Pons (tissue), 1 donor: ENCODE measurements at places on chromosomes 11 and 22.

DNA sequence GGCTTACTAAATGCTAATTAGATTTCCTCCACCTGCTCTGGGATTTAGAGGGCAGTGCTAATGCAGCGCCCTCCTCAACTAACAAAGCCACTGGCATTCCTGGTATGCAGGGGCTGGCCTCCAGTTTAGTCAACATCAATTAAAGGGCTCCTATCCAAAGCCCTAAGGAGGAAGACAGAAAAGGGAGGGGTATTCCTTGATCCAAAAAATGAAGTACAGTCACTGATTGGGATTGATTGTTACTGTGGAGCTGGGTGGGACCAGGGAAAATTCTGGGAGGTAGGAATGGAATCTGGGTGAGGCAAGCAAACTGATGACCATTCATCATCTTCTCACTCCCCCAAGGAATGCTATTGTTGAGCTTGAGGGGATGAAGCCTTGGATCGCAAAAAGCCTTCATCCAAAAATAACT is 52.2 kb downstream of the GAB2 start:
- no peak for DNase-seq

DNA sequence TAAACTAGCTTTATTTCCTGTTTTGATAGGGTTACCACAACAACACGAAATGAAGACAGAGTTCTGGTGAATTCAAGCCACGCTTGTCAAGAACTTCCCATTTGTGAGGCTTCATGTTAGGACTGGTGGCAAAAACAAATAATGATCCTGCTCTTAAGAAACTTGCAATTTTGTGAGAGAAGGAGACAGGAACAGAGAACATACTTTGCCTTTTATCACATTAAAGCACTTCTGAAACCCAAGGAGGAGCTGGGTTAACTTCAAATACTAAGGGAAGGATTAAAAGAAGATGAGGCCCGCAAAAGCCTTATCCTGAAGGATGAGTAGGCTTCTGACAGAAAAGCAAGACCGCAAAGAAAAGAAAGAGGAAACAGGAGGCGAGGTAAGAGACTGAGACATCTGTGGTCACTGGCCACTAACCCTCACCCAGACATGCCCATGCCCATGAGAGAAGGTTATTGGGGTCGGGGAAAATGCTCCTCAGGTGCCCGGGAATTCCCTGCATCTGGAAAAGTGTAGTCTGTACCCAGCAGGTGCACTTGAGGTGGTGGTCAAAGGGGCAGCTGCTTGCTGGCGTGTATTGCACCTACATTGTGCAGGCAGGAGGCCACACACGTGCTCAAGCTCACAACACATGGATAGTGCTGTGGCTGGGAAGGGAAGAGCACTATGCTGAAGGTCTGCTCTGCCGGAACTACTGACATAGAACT is 50.5 kb downstream of the MAPK1 start:
- DNase-seq = peak; percentile 76

GRCh38 chr11:115244758-115245157 is 259.5 kb downstream of the CADM1 start:
- DNase-seq = peak; percentile 59

DNA sequence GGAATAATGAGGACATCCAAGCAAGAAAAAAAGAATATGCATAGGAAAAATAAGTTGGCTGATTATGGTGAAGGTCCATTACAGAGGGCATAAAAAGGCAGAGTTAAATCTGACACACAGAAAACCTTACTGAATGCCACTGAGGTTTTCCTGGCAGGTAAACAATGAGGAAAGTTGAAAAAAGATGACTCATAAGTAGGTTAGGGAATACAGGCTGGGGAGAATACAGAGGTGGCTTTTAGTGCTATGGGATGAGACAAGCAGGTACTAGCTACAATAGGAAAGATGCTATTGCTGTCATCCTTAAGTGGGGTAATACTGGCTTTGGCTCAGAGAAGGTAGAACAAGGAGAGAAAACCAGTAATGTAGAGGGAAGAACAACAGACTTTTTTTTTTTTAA is 44.7 kb downstream of the CSTF3 start:
- no peak for DNase-seq

GRCh38 chr11:334264-334994 is 13.8 kb upstream of the IFITM3 start:
- no peak for DNase-seq

DNA sequence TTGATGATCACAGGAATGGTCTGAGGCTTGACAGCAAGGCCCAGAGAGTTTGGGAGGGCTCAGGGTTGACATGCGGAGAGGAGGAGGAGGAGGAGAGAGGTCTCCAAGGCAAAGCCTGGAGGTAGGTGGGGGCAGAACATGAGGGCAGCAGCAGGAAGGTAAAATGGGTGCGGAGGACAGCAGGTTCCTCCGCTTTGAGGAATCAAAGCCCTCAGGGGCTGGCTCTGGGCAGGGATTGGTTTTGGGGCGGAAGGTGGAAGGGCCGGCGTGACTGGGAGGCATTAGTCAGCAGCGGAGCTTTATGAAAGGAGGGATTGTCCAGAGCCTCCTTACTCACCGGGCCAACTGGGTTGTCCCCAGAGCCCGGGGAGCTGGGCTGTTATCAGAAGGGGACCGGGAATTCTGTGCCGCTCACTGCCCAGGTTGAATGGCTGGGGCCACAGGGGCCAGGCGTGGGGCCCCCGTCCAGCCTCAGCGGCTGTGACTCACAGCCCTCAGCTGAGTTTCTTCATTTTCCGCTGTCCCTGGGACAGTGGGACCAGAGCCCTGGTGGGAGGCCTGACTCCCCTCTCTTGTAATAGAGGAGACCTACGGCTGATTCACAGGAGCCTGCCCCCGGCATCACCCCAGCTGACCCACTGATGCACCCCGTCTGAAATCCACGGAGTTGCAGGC is 36.2 kb downstream of the LIF start:
- DNase-seq = peak; percentile 59

GRCh38 chr11:47161134-47161854 is 15.4 kb downstream of the ARFGAP2 start:
- peak; percentile 81 for DNase-seq

GRCh38 chr22:44728761-44729324 is 23.5 kb upstream of the ARHGAP8 start:
- DNase-seq = no peak

DNA sequence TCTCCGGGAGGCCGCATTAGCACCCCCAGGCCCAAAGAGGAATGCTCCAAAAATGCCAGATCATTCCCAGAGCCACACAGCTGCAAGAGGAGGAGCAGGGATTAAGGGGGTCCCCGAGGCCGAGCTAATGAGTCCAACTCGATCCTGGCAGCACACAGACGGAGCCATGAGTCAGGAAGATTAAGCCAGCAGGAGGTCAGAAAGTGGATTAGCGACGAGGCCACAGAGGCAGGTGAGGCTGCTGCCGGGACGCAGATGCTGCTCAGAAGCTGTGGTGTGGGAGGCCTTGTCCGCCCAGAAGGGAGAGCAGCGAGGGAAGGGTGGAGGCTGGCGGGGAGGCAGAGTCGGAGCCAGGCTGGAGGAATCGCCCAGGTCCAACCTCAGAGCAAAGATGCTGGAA is 120.5 kb downstream of the SHANK2 start:
- no peak for DNase-seq

DNA sequence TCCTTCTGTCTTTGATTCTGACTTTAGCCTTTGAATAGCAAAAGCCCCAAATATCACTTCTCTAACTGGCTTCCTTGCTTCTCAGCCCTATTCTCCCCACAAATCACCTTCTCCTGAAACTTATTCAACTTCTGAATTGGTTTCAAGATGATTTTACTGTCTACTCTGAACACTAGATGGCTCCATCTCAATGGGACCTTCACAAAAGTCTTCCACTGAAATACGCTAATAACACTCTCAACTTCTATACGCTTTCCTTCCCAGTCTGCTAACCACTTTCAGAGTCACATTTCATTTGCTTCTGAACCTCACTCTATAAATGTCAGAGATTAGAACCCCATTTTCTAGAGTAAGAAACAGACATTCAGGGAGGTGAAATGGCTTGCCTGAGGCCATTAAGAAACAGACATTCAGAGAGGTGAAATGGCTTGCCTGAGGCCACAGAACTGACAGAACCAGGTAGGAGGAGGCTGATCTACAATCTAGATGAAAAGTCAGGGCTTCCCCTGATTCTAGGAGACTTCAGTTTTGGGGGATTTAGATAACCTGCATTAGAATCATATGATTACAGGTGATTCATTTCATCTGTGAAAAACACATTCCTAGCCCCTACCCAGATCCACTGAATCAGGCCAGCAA is 20.6 kb downstream of the MORC2 start:
- peak; percentile 89 for DNase-seq

DNA sequence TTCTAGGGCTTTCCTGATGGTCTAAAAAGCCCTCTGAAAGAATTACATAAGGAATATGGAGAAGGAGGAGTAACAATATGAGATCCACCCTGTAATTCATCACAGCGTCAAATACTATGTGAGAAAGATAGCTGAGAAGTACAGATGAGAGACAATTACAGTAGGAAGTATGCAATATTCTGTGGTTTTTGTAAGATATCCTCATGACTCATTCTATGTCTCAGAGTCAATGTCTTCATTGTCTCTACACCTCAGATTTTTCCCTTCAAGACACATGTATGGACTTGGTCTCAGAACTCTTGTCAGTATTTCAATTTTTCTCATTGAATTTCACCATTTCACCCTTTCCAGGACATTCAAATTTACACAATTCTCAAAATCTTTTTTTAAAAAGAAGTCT is 343.3 kb upstream of the CTSC start:
- DNase-seq = no peak

DNA sequence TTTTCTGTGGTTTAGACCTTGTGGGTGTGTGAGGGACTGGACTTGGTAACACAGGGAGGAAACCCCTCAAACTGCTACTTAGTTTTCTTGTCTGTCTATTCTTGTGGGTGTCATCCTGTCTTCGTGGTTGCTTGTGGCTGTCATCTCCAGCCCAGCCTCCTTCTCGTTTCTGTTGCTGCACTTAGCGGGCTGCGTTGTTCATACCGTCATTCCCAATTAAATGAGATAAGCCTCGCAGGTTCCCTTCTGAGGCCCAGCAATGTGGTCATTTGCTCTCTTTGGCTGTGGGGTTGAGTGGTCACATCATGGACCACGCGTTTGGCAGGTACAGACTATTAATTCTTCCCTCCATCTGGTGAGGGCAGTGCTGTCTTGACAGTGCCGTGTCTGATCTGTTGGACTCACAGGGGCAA is 18.8 kb downstream of the PANX1 start:
- no peak for DNase-seq

GRCh38 chr11:111629499-111629898 is 27.2 kb downstream of the SIK2 start:
- DNase-seq = no peak

GRCh38 chr22:41619979-41620588 is 759 bp downstream of the DESI1 start:
- no peak for DNase-seq

GRCh38 chr22:24002272-24002671 is 3.0 kb downstream of the GSTT4 start:
- DNase-seq = no peak

DNA sequence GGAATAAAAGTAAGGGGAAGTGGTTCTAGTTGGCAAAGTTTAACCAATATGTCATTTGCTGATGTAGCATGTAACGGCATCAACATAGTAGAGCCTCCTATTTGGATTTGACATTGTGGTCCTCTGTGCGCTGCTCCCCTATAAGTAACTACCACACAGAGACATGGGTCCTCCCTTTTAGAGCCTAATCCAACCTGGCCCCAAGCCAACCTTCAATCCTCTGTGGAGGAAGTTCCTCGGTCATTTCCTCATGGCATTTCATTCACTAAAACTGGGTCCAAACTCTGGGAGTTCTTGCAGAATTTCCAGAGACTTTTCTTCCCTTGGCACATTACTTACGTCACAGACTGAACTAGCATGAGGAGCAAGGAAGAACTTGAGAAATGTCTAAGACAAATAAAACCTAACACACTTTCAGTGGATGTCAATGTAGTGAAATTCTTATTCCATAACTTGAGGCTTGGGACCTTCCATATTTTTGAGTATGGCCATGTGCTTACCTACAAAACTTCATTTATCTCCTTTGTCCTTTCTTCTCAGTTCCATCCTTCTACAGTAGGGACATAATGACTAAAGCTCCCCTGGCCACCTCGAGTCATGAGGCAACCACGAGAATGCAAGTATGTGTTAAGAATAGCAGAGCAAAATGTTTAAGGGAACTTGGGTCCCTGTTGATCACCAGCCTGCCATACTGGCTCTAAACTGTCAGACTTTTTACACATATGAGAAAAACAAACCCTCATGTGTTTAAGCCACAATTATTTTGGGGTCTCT is 34.7 kb downstream of the MMP20 start:
- no peak for DNase-seq

DNA sequence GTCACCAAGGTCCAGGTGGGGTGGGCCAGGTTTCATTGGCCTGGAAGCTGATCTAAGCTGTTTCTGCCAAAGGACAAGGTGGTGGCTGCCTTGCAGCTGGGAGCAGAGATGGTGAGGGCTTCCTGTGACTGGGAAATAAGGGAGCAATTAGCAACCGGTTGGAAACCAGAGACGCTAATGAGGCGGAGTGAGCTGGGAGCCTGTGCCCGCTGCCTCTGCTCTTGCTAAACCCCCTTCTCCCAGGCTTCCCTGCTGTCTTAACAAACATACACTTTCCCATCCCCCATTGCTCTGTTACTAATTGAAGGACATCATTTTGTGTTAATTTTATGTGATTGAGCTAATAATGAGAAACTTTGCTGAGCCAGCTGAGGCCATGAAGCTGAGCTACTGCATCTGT is 121.8 kb downstream of the INSC start:
- no peak for DNase-seq

- no peak for DNase-seq
Observed at GRCh38 chr11:90218606-90219005, 4.2 kb downstream of the CHORDC1 start.

GRCh38 chr22:39237318-39238100 is 7.3 kb downstream of the PDGFB start:
- DNase-seq = no peak

DNA sequence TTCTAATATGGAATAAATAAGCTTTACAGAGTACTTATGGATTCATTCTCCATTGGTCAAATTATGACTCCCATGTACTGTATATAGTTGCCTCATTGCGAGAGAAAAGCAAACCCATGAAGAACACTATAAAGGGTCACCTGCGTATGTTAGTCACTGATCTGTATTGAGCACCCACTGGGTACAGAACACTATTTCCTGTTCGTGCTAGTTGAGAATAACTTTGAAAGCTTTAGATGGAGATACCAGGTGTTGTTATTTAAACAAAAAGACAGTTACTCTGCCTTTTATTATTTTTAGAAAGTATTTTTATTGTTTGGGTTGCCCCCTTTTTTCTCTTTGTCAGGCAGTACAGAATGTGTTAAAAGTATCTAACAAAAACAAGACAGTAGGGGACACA is 79.9 kb downstream of the DEUP1 start:
- no peak for DNase-seq

- no peak for DNase-seq
Observed at GRCh38 chr11:57460022-57460757, at the start of gene RTN4RL2. RTN4RL2 (plus strand) TSS chr11:57460528; CDS start chr11:57460866, 338 bp downstream.

- no peak for DNase-seq
Observed at GRCh38 chr22:31337178-31337577, 9.0 kb downstream of the PATZ1 start.

- no peak for DNase-seq
Observed at GRCh38 chr11:122963961-122964360, 17.7 kb downstream of the BSX start.

GRCh38 chr22:21051831-21052400 is 6.2 kb downstream of the LRRC74B start:
- DNase-seq = no peak

GRCh38 chr11:130278745-130279144 is 36.0 kb downstream of the ZBTB44 start:
- no peak for DNase-seq

GRCh38 chr22:31495343-31495742 is 993 bp upstream of the SFI1 start:
- no peak for DNase-seq
